ENCODE measurements at places on chromosomes 3 and 15. TPM values are rescaled to one million over a fixed set of nuclear protein-coding genes. Genes with fewer than 3 reads are reported as not detected.

DNA sequence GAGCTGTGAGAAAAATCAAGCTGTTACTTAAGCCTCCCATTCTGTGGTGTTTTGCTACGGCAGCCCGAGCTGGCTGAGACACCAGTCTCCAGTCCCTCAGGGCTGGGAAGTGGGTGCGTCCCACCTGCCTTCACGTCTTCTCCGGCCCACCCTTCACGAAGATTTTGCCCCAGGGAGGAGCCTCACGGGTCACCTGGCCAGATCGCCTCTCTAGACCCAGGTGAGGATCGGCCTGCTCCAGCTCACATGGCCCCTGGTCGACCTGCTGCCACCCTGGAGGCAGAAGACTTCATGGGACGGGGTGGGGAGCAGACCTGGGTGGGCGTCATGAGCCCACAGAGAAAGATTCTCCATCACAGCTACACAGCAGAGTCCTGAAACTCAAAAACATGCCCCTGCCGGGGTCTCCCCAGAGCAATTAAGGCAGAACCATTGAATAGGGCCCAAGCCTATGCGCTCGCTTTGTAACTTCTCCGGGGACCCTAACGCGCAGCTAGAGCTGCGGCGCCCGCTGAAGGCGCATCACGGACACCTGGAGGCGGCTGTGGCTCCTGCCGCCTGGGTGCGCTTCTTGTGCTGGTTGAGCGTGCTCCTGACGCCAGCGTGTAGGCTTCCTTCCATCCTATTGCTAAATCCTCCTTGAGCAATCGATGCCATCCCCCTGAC lies 92.6 kb upstream of the ALDH1A3 start:
- no peak for DNase-seq

DNA sequence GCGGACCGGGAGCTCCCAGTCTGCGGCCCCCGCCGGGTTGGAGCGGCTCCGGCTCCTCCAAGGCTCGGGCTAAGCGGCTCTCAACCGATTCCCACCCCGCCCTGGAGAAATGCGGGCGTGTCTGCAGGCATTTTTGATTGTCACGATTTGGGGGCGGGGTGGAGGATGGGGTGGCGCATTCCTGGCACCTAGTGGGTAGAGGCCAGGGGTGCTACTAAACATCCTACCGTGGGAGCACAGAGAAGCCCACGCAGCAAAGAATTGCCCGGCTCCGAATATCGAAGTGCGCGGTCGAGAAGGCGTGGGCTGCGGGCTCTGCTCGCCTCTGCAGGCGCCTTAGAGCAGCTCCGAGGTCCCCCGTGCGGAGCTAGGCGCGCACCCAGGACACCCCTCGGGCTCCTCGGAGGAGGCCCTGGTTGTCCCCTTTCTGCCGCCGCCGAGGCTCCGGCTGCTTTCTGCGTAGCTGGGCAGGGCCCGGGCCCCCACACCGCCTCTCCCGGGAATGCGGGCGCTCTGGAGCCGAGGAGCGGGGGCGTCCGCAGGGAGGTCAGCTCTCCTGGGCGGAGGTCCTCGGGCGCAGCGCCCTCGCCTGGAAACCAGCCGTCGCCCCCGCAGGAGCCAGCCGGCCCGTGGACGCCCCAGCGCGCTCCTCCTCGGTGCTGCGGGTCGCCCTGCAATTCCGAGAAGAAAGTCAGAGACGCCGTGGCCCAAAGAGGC lies 16.5 kb upstream of the LAMP3 start:
- DNase-seq = no peak

- DNase-seq = no peak
These were observed at the start of gene MESP2 for GRCh38 chr15:89776274-89777072. Gene MESP2, plus strand, starts transcription at chr15:89776332. Its CDS starts 26 bp downstream, at chr15:89776358.

DNA sequence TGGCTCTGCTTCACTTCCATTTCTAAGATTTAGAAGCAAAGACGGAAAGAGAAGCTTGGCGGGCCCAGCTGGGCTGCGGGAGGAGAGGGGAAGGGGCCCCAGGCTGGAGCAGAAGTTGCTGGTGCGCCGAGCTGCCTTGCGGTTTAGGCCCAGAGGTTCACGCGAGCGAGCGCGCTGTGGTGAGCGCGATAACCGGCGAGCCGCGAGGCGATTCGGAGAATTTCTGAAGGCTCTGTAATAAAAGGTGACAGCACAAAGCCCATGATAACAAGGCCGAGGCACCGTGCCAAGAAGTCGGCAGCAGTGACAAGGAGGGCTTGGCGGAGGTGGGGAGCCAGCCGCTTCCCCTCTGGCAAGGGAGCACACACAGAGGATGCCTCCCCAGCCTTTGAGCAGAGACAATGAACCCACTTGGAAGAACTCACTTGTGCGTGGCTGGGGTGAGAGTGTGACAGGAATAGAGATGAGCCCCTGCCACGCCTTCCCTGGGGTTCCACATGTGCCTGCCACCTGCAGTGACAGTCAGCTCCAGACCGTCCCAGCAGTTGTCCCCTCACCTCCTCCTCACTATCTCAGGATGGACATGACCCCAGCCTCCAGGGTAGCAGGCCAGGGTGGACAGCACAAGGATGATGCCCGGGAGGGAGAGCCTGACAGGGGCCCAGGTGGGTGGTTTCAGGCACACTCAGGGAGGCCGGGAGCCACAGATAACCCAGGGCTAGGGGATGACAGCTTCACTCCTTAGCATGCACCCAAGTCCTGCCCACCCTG lies 315.2 kb downstream of the UACA start:
- no peak for DNase-seq

The FHIT gene
- polyA plus RNA-seq = 0.17 TPM
